ENCODE measurements at places on chromosomes 11 and 22. TPM values are rescaled to one million over a fixed set of nuclear protein-coding genes. Genes with fewer than 3 reads are reported as not detected.
A peak's percentile ranks its signal among the peaks of the same experiment; 100 is the strongest.

GRCh38 chr11:41377709-41378394, 81.6 kb downstream of the LRRC4C start:
- no peak for DNase-seq

- DNase-seq = no peak
Measured at GRCh38 chr11:28401446-28401845, 293.3 kb downstream of the METTL15 start.

- DNase-seq = no peak
Measured at GRCh38 chr11:95541715-95542114, 247.9 kb downstream of the FAM76B start.

- peak; percentile 26 for DNase-seq
Measured at GRCh38 chr11:70623906-70624597, 225.7 kb downstream of the CTTN start.

The SULT4A1 gene
- total RNA-seq = 0.51 TPM

The POU2AF3 gene
- 1.0 TPM for total RNA-seq

All from Right ventricle myocardium superior (tissue), 1 donor.